Erythroblast (primary cell): ENCODE measurements at places on chromosomes 13 and 19.

DNA sequence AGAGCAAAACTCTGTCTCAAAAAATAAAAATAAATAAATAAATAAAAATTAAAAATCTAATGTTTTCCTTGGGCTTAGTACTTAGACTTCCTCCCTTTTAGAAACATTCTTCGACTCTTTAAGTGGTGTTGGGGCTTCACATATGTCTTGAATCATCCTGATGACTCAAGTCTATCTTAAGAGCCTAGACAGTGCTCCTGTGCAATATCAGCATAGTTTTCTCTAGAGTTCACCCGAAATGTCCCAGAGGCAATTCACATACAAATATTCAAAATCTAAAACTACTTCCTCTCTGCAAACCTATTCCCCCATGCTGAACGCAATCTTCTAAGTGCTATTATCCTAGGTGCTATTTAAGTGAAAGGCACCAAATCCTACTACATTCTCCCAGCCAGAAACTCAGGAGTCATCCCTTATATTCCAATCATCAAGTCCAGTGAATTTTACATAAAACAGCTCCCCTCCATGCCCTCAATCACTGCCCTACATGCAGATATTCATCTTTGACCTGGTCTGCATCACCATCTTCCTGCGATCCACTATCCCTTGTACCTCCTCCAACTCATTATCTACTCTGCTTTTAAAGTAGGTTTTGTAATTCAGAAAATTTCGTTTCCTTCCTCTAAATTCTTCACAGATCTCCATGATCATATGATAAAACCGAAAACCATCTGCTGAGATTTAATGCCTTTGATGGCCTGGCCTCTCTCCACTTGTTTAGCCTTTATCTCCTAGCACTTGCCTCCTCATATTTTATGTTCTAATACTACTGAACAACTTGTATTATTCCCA is 102.7 kb downstream of the ELF1 start:
- DNase-seq: no peak

- DNase-seq: no peak
These were observed 64.2 kb upstream of the FAM216B start for GRCh38 chr13:42717176-42717575.

DNA sequence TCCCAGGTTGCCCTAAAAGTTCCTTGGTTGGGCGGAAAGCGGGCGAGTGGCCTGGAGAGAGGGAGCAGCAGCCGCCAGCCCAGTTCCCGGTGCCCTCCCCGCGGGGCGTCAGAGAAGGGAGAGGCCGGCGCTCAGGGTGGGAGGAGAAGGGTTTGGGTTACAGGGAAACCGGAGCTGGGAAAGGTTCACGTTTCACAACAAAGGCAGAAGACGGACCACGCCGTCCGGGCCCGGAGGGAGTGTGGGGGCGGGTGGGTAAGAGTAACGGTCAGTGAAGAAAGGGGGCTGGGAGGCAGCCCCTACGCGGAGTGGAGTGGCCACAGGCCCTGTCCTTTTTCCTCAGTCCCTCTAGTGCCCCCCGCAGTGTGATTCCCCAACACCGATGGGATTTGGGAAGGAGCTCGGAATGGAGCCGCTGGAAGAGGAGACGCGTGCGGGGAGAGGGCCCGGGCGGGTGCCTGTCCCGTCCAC is 1.6 kb downstream of the SIX5 start:
- no peak for DNase-seq

- DNase-seq: no peak
These were observed 2526.0 kb downstream of the PCDH9 start for GRCh38 chr13:64704121-64704649.

DNA sequence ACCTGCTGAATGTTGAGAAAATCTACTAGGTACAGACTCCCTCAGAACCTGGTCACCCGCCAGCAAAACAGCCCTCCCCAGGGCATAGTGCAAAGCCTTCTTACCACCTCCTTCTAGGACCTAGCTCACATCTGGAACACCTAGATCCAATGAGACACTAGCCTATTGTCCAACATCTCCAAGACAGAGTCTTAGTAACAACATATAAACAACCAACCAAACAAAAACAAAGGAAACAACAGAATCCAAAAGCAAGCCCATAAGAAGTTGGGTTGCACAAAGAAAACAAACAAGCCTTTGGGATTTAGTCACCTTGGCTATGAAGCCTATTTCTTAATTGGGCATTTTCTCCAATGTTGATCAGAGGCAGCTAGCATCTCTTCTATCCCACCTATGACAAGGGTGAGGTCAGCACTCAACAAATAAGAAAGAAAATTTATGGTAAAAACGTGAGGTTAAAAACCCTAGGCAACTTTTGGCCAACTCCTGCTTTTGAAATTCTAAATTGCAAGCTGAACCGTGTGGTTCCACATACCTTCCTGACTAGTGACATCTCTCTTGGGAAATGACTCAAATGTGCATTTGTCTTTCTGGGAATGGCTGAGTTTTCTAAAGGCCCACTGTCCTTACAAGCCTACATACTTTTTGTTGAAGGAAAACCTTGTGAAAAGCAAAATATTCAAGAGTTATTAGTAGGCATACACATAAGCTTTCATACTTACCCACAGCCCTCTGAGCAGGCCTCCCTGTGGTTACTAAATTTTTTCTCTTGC is 66.7 kb downstream of the FAM216B start:
- DNase-seq: no peak

GRCh38 chr13:109744512-109745051 is 41.8 kb downstream of the IRS2 start:
- DNase-seq: no peak

GRCh38 chr13:110801044-110801443 is 87.5 kb downstream of the ING1 start:
- no peak for DNase-seq

DNA sequence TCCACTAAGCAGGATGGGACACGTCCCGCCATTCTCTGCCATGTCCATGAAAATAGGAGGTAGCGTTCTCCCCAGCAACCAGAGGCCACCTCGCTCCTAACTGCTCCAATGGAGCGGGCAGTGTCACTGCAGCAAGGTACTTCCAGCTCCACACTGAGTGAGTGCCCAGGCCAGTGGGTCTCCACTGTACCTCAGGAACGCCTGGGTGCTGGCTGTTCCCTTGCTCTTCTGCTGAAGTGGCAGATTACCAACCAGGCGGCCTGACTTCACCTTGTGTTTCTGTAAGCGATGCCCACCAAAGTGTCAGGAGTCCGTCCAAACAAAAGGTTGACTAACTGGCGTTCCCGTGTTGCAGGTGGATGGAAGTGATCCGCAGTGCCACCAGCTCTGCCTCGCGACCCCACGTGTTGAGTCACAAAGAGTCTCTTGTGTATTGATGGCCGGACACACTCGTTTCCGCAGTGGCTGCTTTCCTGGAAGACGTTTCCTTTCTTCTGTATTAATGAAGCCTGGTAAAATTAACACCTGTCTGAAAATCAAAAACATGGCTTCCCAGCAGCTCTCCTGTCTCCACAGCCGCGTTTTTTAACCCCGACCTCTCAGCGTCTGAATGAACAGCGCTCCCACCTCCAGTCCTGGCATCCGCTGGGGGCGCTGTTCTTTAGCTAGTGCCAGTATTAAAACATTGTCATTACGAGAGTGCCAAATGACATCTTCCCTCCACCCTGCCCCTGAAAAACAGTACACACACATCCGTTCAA is 128.8 kb downstream of the STK24 start:
- peak; percentile 10 for DNase-seq

DNA sequence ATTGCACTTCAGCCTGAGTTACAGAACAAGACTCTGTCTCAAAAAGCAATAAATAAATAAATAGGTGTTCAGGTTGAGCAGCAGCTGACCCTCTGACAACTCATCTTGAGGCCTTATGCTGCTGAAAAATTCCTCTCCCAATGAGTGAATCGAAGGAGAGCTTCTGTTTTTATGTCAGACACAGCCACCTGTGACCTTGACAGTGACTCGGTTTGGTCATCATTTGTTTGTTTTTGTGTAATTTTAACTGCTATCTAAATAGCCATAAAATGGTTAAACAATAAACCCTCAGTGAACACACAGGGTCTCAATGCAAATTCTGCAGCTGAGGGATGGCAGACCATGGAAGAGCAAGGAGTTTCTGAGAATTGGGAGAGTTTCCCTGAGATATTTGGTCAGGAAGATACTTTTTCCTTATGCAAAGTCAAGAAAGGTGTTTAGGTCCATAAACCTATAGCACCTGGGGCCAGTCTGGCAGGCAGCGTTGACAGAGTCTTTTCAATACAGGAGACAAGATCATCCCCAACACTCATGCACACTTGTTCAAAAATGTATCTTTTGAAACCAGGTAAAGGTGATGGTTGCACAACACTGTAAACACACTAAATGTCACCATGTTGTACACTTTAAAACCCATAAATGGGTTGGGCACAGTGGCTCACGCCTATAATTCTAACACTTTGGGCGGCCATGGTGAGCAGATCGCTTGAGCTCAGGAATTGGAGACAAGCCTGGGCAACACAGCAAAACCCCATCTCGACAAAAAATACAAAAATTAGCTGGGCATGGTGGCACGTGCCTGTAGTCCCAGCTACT is 16.6 kb upstream of the SLC25A30 start:
- DNase-seq: no peak

DNA sequence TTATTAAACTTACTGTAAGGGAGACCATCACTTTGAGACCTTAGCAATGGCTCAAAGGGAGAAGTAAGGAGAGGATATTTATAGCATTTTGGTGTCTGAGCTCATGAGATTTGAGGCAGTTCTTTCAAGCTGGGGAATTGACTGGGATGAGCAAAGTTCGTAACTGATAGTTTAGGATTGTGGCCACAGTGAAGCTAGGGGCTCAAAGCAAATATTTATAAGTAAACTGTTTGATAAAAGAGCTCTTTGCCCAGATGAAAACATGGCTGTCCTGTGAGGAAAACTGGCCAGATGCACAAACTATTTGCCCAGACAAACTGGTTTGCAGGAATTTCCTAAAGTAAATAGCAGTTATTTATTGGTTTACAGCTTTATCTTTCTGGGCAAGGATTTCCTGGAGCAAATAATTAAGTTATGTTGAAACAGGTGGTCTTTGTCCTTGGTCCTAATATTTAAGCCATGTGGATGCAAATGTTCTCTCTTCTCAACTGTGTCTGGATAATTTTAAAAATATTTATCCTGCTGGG is 59.7 kb upstream of the TMTC4 start:
- DNase-seq: no peak

DNA sequence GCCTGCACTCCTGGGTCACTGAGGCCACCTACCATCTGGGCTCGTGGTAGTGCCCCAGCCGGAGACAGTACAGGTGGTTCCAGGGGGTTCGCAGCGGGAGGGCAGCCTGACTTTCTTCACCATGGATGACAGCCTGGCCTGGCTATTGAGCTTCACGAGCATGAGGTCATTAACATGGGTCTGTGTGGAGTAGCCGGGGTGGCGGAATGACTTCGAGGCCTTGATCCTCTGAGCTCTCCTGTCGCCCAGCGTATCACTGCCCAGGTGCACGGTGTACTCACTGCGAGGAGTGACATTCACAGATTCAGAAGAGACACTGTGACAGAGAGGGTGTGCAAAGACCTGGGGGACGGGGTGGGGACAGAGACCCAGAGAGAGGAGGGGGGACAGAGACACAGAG is 3.5 kb downstream of the KLK7 start:
- no peak for DNase-seq

- DNase-seq: no peak
These were observed 21.8 kb downstream of the DCAF15 start for GRCh38 chr19:13974073-13974472.

GRCh38 chr13:37944869-37945442 is 75.4 kb upstream of the TRPC4 start:
- no peak for DNase-seq

DNA sequence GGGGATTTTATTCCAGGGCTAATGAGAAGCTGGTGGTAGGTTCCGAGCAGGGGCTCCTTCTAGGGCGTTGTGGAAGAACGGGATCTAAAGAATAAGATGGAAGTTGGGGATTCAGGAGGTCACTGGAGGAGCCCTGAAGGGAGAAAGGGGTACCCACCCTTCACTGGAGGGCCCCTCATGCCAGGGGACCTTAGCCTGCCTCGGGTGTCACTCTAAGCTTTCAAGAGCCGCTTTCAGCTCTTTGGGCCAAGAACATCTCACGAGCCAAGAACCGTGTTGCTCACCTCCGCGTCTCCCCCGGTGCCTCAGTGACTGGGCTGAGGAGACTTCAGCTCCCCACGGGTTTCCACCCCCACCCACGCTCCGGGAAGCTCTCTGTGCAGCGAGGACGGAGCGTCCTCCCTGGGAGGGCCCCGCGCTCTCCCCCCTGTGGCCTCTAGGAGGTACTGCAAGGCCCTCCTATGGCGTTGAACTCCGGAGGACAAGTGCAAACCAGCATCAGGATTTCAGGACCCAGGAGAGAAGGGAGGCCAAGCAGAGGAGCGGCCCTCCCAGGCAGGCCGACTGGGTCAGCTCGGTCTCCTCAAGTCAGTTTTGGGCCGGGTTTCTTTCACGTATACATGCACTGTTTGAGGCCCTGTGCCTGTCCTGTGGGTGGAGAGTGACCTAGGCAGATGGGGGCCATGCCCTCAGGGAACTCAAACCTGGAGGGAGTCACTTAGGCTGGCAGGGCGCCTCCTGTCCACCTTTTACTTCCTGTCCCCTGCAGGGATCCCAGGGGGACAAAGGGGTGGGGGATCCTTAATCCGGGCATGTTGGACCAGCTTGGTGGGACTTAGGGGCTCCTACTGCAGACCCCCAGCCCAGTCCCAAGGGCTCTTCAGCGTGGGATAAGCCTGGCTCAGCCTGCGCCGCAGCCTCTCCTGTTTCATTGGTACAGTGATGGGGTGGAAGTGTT is 5.1 kb upstream of the KRTDAP start:
- peak; percentile 50 for DNase-seq

DNA sequence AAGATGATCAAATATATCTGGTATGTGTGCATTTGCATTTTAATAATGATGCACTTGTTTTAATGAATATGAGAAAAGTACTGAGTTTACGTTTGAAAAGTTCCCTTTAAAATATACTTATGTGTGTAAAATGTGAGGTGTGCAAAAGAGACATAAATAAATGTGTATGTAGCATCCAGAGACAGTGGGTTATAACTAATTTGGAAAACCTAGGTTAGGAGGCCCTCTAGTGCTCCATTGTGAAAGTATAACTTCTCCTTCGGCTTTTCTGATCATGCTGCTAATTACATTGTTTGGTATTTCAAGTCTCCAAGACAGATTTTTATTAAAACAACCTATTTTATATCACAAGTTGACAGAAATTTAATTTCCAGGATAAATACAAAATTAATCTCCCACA is 30.1 kb downstream of the SCEL start:
- peak; percentile 14 for DNase-seq

GRCh38 chr19:12930002-12930645 is 3.4 kb downstream of the FARSA start:
- DNase-seq: no peak

DNA sequence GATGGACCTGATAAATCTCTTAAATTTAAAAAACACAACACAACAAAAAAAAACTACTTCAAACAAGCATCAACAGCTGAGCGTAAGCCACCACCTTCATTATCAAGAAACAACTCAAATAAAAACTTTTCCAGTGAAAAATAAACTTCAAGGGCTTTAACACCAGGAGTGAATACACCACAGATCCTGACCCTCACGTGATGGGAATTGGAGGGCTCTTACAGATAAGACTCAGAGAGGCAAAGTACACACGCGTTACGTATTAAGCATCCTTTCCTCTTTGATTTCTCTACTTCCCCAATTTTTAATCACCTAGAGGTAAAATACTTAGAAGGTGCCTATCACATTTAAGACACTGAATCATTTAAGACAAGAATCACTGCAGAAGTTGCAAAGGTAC is 573 bp upstream of the STARD13 start:
- no peak for DNase-seq
